ENCODE measurements at places on chromosomes 13 and 19.
A peak's percentile ranks its signal among the peaks of the same experiment; 100 is the strongest.

GRCh38 chr13:109087916-109088623, 458.7 kb downstream of the MYO16 start:
- DNase-seq: no peak

DNA sequence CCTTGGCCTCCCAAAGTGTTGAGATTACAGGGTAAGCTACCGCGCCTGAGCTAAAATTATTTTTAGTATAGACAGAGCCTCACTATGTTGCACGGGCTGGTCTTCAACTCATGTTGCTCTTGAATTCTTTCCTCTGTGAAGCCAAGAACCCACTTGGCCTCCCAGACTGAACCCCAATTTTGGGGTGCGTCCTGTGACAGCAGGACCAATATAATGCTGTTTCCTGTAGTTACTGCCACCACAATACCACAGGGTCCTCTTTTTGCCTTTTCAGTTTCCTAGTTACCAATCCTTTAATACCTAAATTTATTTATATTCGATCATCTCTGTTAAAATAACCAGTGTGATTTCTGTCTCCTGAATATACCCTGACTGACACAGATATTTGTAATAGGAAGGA, 32.9 kb downstream of the TSKS start:
- DNase-seq: no peak

GRCh38 chr19:50380751-50381151, 3.4 kb upstream of the POLD1 start:
- no peak for DNase-seq

DNA sequence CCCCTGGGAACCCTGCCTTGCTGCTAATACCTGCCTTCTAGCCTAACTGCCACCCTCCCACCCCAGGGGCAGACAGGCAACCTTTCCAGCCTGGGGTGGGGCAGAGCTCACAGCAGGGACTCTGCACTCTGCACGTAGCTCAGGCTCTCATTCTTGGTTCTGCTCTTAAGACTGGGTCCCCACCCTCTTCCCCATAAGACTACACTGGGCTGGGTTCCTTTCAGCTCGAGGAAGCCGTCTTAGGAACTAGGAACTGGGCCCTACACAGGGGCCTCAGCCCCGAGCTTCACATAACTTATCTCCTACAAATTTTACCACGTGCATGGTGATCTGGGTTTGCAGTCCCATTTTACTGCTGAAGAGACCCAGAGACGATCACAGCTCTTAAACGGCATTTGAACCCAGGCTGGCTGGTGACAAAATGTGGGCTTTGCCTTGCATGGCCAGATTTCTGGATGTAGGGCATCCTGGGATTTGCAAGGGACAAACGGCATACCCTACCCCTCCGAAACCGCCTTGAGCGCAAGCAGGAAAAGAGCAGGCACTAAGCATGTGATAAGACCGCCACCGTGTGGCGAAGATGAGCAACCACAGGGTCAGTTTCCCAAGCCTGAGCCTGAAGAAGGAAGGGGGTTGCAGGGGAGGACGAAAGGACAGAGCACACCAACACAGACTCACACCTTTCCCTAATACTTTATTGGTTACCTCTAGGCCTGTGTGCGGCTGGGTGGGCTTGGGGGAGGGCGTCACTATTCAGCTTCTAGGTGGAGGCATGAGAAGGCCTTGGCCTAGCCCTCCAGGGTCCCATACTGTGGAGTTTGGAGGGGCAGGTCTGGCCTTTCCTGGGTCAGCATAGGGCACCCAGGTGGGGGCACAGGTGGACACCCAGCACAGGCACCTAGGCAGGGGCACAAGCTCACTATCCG, 5.1 kb downstream of the JUNB start:
- DNase-seq: no peak

- DNase-seq: peak; percentile 32
Observed at GRCh38 chr13:27379694-27380641, 44.5 kb upstream of the GTF3A start.
